ENCODE measurements at places on chromosomes 4 and X. TPM values are rescaled to one million over a fixed set of nuclear protein-coding genes. Genes with fewer than 3 reads are reported as not detected.

SCML2 gene
- 0.63 TPM for total RNA-seq

DNA sequence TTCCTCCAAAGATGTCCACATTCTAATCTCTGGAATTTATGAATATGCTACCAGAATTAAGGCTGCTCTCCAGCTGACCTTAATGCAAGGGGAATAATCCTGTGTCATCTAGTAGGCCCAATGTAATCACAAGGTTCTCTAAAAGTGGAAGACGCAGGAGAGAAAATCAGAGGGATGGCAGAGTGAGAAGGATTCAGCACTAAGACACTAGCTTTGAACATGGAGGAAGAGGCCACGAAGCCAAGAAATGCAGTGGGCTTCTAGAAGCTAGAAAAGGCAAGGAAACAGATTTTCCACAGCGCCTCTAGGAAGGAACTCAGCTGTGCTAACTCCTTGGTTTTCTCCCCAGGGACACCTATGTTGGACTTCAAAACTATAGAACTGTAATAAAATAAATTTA, 240.7 kb upstream of the TRAM1L1 start:
- no peak overlapping the region for H3K4me3 ChIP-seq
- H3K4me1 ChIP-seq = no peaks in the 10 kb centered on the region
- H3K27ac ChIP-seq = no peak overlapping the region
- H3K27me3 ChIP-seq = no peaks in the 10 kb centered on the region

DNA sequence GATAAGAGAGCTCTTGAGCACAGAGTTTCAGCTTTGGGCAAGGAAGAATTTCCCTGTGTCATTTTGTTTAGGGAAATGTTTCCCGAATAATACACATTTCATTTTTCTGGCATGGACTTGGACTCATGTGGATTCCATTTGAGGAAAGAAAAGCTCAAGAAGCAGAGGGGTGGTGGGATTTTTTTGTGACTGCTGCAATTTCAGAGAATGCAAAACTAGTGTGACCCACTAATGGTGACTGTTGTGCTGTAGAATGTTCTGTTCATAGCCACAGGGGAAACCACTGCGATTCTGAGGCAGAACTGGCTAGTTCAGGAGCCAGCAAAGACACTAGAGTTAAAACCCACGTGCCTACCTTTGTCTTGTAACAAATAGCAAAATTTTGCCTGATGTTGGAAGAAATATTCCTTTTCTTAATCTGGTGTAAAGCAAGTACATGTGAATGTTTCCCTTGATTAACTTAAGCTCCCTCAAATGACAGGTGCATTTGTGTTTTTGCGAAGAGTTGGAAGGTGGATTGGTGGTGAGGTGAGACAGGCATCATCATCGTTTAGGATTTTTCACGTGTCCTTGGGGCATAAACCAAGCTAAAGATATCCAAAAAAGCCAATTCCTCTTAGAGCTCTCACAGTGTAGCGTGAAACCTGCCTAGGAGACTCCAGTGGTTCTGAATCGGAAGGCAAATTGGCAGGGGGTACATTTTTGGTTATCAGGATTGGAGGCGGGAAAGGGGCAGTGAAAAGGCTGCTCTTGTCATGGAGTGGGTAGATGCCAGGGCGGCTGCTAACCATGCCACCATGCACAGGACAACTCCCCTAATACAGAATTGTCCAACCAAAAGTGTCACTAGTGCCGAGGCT, 38.0 kb upstream of the FAM9C start:
- peak overlapping the region; percentile 2 for H3K27ac ChIP-seq
- H3K36me3 ChIP-seq = no peaks in the 10 kb centered on the region
- no peak overlapping the region for H3K4me3 ChIP-seq

GRCh38 chr4:125115941-125116340, 198.8 kb upstream of the FAT4 start:
- H3K27me3 ChIP-seq = no peaks in the 10 kb centered on the region
- no peak overlapping the region for H3K27ac ChIP-seq

GRCh38 chr4:119746951-119747350, 118.3 kb upstream of the PDE5A start:
- H3K4me3 ChIP-seq = no peak overlapping the region
- no peaks in the 10 kb centered on the region for H3K36me3 ChIP-seq
- no peak overlapping the region for H3K27ac ChIP-seq
- H3K27me3 ChIP-seq = no peaks in the 10 kb centered on the region
- no peaks in the 10 kb centered on the region for H3K4me1 ChIP-seq
